ENCODE measurements at places on chromosomes 6 and 20. TPM values are rescaled to one million over a fixed set of nuclear protein-coding genes. Genes with fewer than 3 reads are reported as not detected.

Gene DPM1
- 35.2 TPM for total RNA-seq

GRCh38 chr20:34472246-34472925, 43.8 kb upstream of the DYNLRB1 start:
- DNase-seq = no peak

Gene CD24
- 113 TPM for total RNA-seq

- DNase-seq = no peak
These were observed 8.8 kb downstream of the CEP43 start for GRCh38 chr6:167007985-167008384.

Gene HLA-A
- 1,607 TPM for total RNA-seq

Gene ADGRF4
- total RNA-seq = not detected

DNA sequence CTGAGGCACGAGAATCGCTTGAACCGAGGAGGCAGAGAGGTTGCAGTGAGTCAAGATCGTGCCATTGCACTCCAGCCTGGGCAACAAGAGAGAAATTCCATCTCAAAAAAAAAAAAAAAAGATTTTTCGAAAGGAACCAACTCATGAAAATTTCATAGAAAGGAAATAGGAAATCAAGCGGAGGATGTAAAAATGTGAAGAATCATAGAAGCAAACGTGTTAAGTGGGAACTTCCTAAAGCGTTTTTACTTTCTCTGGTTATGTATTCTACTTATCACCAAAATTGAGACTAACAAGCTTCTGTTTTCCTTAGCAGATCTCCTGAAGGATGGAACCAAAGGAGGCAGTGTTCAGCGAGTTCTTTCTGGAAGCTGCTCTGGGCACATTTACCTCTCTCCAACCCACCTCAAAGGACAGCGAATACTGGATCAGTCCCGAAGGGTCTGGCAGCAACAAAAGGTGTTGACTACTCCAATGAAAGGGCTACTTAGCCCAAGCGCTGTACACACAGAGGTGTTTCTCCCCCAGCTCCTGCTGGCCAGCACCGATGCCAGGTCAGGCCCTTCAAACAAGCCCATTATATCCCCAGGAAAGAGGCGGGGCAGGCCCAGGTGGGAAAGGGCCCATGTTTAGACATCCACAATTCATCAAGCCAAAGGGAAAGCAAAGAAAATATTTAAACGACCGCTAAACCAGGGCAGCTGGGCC, 327.5 kb upstream of the JARID2 start:
- DNase-seq = no peak

GRCh38 chr6:44809258-44809657, 421.8 kb downstream of the CDC5L start:
- no peak for DNase-seq

DNA sequence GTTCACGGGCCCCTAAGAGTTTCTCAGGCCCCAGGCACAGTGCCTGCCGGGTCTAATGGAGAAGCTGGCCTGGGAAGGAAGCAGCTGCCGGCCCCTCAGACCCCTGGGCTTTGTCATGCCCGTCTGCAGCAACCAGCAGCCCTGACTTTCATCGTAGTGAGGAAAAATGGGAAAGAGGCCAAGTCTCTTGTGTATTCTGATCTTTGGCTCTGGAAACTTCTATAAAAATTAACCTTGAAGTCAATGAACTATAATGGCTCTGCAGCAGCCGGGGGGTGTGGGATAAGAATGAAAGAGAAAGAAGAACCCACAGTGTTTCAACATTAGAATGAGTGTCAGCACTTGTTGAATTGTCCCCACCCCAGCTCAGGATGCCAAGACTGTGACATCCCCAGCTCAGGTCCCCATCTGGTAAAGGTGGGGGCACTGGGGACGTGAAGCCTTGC, 12.9 kb downstream of the TGM2 start:
- DNase-seq = peak; percentile 39

Measured in B cell (primary cell).